ENCODE measurements at places on chromosomes 16 and 17.
A peak's percentile ranks its signal among the peaks of the same experiment; 100 is the strongest.

DNA sequence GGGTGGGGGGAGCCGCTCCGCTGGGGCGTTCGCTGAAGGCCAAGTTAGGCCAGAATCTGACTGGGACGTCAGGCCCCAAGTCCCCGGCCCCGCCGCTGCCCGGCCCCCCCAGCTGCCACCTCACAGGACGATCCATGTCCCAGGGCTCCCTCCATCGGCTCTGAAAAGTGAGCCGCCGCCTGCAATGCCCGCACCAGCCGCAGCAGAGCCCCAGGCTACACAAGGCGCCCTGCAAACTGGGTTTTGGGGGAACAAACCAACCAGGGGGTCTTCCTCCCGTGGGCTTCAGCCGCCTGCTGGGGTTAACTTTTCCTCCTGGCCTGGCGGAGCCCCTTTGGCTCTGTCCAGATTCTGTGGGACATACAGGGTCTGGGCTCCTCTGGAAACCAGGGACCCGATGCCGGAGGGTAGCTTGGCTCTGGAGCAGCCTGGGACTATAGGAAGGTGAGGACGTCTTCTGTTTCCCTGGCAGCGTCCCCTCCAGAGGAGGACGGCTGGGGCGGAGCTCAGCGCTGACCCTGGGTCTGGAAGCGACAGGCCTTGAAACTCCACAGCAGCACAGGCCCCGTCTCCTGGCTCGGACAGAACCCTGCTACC, 835 bp downstream of the NME4 start:
- no peaks in the 10 kb centered on the region for H3K27me3 ChIP-seq
- H3K36me3 ChIP-seq: no peaks in the 10 kb centered on the region
- peaks cover 2% of the 10 kb centered on the region for H3K4me1 ChIP-seq
- H3K4me3 ChIP-seq: no peak overlapping the region

GRCh38 chr16:88363239-88363891, 19.4 kb upstream of the ZNF469 start:
- no peaks in the 10 kb centered on the region for H3K27me3 ChIP-seq
- no peak overlapping the region for H3K27ac ChIP-seq
- H3K4me1 ChIP-seq: no peaks in the 10 kb centered on the region
- no peak for DNase-seq
- no peak overlapping the region for H3K4me3 ChIP-seq

GRCh38 chr17:16254773-16255400, 37.9 kb downstream of the PIGL start:
- no peaks in the 10 kb centered on the region for H3K36me3 ChIP-seq
- no peak for DNase-seq
- H3K4me1 ChIP-seq: no peaks in the 10 kb centered on the region
- no peak overlapping the region for H3K27ac ChIP-seq

DNA sequence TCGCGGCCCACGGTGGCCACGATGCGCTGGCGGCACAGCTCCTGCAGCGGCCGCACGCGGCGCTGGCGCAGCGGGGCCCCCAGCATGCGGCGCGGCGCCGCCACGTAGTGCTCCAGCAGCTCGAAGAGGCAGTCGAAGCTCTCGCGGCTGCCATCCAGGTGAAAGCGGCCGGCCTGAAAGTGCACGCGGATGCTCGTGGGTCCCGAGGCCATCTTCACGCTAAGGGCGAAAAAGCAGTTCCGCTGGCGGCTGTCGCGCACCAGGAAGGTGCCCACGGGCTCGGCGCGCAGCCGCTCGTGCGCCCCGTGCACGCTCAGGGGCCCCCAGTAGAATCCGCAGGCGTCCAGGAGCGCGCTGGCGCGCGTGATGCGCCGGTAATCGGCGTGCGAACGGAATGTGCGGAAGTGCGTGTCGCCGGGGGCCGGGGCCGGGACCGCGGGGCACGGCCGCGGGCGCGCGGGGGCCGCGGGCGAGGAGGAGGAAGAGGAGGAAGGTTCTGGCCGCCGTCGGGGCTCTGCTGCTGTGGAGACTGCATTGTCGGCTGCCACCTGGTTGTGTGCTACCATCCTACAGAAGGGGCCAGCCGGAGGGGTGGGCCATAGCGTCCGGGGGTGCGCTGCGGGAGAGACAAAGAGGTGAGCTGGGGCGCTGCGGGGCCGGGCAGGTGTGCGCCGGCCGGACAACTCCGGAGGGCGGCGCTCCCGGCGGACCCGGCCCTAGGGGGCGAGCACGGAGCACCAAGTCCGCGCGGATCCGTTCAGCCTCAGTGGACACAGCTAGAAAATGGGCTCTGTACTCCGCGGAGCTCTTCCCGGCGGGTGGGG, 879 bp downstream of the SOCS1 start:
- no peaks in the 10 kb centered on the region for H3K36me3 ChIP-seq
- H3K27me3 ChIP-seq: no peaks in the 10 kb centered on the region
- peak overlapping the region; percentile 79 for H3K27ac ChIP-seq
- peaks cover 48% of the 10 kb centered on the region for H3K4me1 ChIP-seq

DNA sequence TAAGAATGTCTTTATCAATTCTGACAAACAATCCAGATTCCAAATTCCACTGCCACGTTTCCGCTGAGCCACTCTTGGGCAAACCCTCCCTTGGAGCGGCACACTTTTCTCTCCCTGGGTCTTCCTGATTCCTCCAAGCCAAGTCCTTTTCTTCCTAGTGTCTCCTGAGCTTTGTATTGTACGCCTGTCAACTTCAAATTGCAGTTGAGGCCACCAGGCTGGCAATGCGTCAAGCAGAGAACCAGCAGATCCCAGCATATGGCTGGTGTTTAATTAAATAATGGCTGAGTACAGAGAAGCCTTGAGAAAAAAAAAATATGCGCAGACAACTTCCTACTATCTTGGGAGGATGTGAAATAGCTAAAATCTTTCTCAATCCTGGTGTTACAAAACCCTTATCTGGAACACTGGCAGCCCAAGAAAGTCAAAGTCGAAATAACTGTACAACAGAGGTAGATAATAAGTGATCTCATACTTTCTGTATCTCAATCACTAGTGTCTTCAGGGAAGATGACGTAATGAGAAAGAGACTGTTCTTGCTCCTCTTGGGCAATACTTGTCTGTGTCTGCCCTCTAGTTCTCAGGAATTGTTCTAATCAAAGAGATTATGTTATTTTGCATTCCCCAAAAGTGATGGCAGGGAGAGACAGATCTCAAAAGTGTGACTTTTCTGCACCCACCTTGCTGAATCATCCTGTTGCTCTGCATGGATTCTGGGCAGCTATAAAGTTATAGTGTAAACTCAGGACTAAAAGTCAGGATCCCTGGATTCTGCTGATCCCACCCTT, 15.0 kb downstream of the SMIM36 start:
- H3K36me3 ChIP-seq: no peaks in the 10 kb centered on the region
- no peaks in the 10 kb centered on the region for H3K4me1 ChIP-seq
- H3K27ac ChIP-seq: no peak overlapping the region
- DNase-seq: no peak
- no peaks in the 10 kb centered on the region for H3K27me3 ChIP-seq

- no peaks in the 10 kb centered on the region for H3K4me1 ChIP-seq
- no peak overlapping the region for H3K4me3 ChIP-seq
- no peak for DNase-seq
- no peak overlapping the region for H3K27ac ChIP-seq
- H3K27me3 ChIP-seq: peaks cover 3% of the 10 kb centered on the region
- H3K36me3 ChIP-seq: no peaks in the 10 kb centered on the region
Measured at GRCh38 chr17:6381526-6382465, 53.1 kb downstream of the AIPL1 start.

GRCh38 chr16:67215706-67216105, 11.2 kb upstream of the TMEM208 start:
- no peaks in the 10 kb centered on the region for H3K36me3 ChIP-seq
- no peaks in the 10 kb centered on the region for H3K27me3 ChIP-seq
- no peak overlapping the region for H3K4me3 ChIP-seq
- no peak for DNase-seq
- no peaks in the 10 kb centered on the region for H3K4me1 ChIP-seq
- no peak overlapping the region for H3K27ac ChIP-seq

- H3K4me3 ChIP-seq: no peak overlapping the region
- no peaks in the 10 kb centered on the region for H3K36me3 ChIP-seq
- no peak overlapping the region for H3K27ac ChIP-seq
Measured at GRCh38 chr16:26563018-26563417, 503.7 kb upstream of the C16orf82 start.

DNA sequence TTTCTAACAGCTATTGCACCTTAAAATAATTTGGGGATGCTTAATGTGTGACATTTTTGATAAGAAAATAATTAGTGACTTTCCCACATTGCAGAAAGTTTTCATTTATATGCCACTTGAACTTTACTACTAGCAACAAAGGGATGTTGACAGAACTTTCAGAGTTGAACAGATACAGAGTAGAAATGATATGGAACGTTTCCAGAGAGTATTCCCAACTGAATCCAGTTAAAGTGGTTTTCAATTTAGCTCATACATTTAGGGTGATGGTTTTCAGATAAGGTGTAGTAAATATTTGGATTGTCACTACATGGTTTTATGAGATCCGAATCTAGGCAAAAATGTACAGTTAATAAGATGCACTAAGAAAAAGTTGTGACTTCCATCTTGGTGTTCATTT, 17.3 kb downstream of the MAP2K4 start:
- H3K36me3 ChIP-seq: peaks cover 3% of the 10 kb centered on the region
- H3K4me3 ChIP-seq: no peak overlapping the region
- H3K27ac ChIP-seq: no peak overlapping the region
- no peak for DNase-seq
- no peaks in the 10 kb centered on the region for H3K4me1 ChIP-seq
- H3K27me3 ChIP-seq: no peaks in the 10 kb centered on the region

- DNase-seq: no peak
- H3K27me3 ChIP-seq: peaks cover 6% of the 10 kb centered on the region
- no peak overlapping the region for H3K27ac ChIP-seq
Measured at GRCh38 chr16:66930189-66930588, 4.0 kb downstream of the CIAO2B start.

DNA sequence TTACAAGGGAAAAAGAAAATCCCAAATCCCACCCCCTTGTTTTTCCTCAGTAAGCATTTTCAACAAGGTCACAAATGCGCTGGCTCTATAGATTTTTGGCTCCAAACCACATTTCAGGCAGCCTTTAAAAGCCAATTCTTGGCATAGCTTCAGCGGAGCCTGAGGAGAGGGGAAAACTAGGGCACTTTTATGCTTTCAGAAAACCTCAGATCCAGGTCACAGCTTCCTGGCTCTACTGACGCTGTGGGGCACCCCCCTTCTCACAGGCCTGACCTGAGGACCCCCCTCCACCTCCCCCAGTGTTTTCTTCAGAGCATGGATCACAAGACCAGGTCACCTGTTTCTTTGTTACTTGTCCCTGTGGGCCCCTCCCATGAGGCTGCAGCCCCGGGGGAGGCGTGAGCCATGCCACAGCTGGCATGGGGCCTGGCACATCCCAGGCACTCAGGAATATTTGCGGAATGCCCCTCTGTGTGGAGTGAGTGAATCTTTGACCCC, 30.1 kb upstream of the MTSS2 start:
- no peak for DNase-seq
- H3K27ac ChIP-seq: no peak overlapping the region
- no peak overlapping the region for H3K4me3 ChIP-seq
- H3K4me1 ChIP-seq: no peaks in the 10 kb centered on the region
- peaks cover 11% of the 10 kb centered on the region for H3K36me3 ChIP-seq

DNA sequence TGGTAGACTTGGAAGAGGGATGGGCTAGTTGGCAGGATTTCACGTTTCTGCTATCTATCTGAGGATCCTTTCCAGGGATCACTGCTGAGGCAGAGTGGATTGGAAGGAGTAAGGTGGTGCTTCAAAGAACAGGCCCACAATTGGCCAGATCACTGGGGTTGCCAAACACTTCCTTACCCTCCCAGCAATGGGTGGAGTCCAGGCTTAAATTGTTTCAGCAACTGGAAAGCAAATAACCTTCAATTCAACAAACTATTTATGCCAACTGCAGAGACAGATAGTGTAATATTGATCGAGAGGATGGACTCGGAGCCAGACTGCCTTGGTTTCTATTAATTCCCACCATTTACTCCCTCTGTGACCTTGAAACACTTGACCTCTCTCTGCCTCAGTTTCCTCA, 2.1 kb downstream of the ARRB2 start:
- no peak for DNase-seq
- peaks cover 12% of the 10 kb centered on the region for H3K36me3 ChIP-seq
- no peak overlapping the region for H3K4me3 ChIP-seq
- peaks cover 53% of the 10 kb centered on the region for H3K4me1 ChIP-seq
- peak overlapping the region; percentile 33 for H3K27ac ChIP-seq
- H3K27me3 ChIP-seq: no peaks in the 10 kb centered on the region

- H3K27ac ChIP-seq: no peak overlapping the region
- peaks cover 63% of the 10 kb centered on the region for H3K4me1 ChIP-seq
- H3K27me3 ChIP-seq: no peaks in the 10 kb centered on the region
- peak overlapping the region; percentile 68 for H3K4me3 ChIP-seq
- no peak for DNase-seq
- no peaks in the 10 kb centered on the region for H3K36me3 ChIP-seq
Measured at GRCh38 chr17:29618272-29619065, 4.2 kb downstream of the CORO6 start.

All from effector memory CD4-positive, alpha-beta T cell (primary cell).